ENCODE measurements at places on chromosomes 12 and 14. TPM values are rescaled to one million over a fixed set of nuclear protein-coding genes. Genes with fewer than 3 reads are reported as not detected.

Gene BIN2
- total RNA-seq = not detected

- no peak for DNase-seq
Observed at GRCh38 chr14:88210426-88210825, 112.6 kb downstream of the KCNK10 start.

GRCh38 chr14:26896447-26896846, 298.6 kb upstream of the NOVA1 start:
- DNase-seq = no peak

DNA sequence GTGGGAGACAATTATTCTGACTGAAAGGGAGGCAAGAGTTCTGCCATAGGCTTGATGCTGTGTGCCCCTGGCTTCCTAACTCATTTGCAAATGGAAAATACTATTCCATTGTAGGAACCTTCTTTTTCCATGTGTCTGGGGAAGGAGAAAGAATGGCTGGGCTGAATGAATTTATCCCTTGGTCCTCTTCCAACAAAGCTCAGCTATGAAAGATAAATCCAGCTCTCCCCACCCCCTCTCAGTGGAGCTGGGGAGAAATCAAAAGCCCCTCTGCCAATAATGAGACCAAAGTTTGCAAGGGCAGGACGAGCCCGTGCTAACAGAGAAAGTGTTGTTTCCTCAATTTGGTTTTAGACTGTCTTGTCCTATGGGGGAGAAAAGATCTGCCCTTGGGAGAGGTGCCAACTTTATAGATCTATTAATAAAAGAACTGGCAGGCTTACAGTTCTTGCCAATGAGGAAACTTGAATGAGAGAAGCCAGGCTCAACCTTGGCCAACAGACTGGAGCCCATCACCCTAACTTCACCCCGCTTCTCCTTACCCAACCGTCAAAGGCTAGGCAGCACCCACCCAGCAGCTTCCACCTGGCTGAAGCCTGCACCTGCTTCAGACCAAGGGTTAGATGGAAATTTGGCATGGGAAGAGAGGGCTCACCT, 8.9 kb upstream of the TCL1B start:
- DNase-seq = no peak

GRCh38 chr12:94588346-94588745, 62.0 kb downstream of the TMCC3 start:
- DNase-seq = no peak

Gene COCH
- 2.2 TPM for total RNA-seq

- DNase-seq = no peak
Observed at GRCh38 chr14:34562776-34563150, 23.3 kb upstream of the EAPP start.

Gene KRT71
- not detected for total RNA-seq

- DNase-seq = no peak
Observed at GRCh38 chr14:63387711-63388110, 69.0 kb upstream of the GPHB5 start.

Measured in Caki2 (cell line).